ENCODE measurements at places on chromosomes 5 and 9.

DNA sequence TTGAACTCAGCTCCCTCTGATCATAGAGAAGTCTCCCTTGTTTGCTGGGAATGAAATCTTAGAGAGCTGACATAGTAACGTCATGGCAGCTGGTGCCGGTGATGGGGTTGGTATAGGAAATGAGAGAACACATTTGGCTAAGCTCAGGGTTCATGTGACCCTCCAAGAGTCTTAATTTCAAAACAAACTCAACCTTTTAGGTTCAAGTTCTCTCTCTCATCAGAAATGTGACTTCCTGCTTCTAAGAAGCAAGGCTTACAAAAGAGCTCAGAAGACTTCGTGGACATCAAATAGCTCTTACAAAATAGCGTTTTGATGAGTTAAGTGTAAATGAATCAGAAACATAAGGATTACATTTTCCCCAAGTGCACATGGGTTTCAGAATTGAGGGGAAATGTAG is 97.3 kb downstream of the PAPPA start:
- DNase-seq = no peak

GRCh38 chr9:14687042-14687719 is 6.1 kb downstream of the ZDHHC21 start:
- no peak for DNase-seq

- DNase-seq = no peak
Measured at GRCh38 chr9:79387101-79387835, 184.5 kb upstream of the TLE4 start.

DNA sequence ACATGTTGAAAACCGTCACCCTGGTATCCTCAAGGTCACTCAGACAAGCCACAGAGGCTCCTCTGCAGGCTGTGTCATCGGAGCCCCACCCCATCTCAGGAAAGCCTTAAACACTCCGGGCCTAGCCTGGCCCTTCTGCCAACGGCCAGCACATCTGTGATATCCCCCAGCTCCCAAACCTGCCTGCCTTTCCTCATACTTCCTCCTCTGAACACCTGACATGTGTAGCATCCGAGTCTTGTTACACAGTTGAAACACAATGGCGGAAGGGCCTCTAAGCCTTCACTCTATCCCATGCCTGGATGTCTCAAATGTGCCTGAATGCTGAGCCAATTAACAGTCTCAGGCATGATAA is 32.9 kb upstream of the TGFBR1 start:
- DNase-seq = no peak

GRCh38 chr5:80921026-80921425 is 39.1 kb upstream of the RASGRF2 start:
- DNase-seq = no peak

DNA sequence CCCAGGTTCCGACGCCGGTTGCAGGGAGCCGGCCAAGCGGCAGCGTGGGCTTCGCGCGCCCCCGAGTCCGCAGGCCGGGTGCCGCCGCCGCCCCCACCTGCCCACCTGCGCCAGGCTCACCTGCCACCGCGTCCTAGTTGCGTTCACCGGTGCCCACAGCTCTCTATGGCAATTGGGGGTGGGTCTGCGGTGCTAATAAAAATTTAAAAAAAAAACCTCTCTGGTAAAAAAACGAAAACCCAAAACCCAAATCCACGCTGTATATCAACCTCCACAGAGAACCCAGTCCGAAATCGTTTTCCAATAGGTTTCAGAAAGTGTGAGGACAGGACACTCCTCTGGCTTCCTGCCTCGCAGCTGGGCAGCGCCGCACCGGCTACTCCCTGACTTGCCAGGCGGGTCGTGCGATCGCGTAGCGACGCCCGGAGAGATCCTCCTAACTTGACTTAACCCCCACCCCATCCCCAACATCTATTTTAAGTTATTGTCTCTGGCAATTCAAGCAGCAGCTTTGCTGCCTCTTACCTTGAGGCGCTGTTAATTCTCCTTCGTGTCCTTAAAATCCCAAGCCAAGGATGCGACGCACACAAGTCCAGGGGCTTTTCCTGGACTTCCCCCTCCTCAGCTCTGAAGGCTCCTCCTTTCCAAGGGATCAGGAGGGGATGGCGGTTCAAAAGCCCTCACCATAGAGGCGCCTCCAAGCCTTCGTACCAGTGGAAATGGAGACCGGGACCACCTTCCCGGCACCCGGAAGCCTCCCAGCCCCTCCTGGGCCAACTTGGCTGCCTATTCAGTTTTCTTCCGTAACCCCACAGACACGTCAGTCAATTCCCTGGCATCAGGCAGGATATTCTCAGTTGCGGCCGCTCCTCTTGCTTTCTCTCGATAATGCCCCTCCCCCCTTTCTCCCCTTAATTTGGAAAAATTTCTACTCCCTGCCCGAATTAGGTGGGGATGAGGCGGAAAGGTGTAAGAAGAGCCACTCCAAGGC is 1639.4 kb upstream of the C9orf72 start:
- peak; percentile 86 for DNase-seq

DNA sequence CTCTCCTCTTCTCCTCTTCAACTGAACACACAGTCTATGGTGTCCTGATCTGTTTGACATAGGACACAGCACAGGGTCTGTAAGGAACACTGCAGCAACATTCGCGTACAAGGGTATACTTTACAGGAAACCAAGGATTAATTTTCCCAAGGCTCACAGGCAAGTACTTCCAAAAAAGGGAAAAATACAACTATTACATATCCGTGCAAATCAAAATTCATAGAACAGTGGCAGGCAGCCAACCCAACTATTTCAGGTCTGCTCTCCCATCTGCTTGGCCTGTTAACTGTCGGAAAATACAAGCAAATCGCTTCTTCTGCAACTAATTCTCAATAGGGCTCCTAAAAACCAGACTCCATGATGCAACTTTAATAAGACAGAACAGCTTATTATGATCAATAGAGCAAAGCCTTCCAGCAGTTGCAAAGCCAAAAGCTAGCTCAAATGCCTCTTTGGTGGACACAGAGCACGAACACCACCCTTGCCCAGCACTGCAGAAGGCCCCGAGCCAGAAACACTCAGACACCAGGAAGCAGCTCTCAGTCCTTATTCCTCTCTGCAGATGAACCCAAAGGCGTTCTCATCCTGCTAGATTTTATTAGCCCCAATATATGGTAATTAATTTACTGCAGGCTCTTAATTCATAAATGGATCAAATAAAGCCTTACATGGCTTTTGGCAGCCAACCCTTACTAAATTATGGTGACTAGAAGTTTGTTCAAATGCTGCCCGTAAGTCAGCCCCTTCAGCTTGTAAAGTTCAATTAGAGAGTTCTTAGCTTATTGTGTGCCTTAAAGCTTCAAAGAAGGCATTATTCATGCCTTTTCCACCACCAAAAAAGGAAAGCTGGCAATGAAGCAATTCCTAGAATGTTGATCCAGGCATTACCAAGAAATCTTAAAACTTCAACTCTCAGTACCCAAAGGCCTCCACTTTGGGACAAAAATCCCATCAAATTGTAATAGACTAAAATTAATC is 68.8 kb downstream of the ZNF608 start:
- DNase-seq = no peak
